ENCODE measurements at places on chromosomes 4 and X.

GRCh38 chr4:4542774-4543485 lies 1.1 kb upstream of the STX18 start:
- DNase-seq, result no peak

GRCh38 chrX:141176586-141177451 lies at the start of gene LDOC1:
Gene LDOC1, minus strand, starts transcription at chrX:141177129. Its CDS starts 108 bp downstream, at chrX:141177021.
- peak; percentile 30 for DNase-seq

DNA sequence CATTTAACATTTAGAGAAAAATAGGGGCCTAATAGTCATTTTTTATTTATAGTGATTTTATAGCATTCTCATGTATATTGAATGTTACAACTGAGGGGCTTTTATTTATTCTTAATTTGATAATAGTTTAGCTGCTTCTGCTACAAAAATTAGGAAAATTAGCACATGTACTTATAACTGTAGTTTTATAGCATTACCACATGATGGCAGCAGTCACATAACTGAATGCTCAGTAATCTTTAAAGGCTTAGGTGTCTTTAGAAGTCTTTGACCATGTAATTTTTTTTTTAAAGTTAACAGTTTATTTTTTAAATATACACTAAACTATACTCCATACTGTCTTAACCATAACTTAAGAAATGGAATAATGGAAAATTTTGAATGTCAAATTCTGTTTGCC lies 136.6 kb downstream of the STAG2 start:
- DNase-seq, result no peak

DNA sequence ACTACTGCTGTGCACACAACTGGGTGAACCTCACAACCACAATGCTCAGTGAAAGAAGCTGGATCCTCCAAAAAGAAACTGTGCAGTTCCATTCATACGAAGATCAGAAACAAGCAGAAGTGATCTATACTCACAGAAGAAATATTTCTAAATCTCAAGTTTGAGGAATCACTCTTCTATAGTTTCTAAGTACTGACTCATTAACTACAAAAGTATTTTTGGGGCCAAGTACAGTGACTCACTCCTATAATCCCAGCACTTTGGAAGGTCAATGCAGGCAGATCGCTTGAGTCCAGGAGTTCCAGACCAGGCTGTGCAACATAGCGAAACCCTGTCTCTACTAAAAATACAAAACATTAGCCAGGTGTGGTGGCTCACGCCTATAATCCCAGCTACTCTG lies 51.3 kb upstream of the RELL1 start:
- DNase-seq, result no peak

DNA sequence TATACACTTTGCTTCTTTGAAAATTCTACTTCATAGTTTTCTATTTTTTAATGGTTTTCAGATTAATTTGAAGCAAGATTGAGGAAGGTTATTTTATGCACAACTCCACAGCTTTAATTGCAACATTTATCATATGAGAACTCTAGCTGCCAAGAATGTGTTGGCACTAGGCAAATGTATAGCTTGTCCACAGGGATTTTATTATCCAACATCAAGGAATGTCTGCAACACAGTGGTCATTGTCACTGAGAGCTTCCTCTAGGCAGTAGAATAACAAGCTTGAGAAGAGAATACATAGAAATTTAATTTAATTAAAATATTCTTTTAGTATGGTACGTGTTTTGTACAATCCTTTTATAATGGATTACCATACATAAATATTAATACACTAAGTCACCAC lies 1600.8 kb downstream of the ARAP2 start:
- DNase-seq, result no peak

GRCh38 chrX:115581759-115582615 lies 21.0 kb downstream of the PLS3 start:
- DNase-seq, result no peak

GRCh38 chrX:149877636-149878035 lies 3.3 kb upstream of the MAGEA8 start:
- no peak for DNase-seq

DNA sequence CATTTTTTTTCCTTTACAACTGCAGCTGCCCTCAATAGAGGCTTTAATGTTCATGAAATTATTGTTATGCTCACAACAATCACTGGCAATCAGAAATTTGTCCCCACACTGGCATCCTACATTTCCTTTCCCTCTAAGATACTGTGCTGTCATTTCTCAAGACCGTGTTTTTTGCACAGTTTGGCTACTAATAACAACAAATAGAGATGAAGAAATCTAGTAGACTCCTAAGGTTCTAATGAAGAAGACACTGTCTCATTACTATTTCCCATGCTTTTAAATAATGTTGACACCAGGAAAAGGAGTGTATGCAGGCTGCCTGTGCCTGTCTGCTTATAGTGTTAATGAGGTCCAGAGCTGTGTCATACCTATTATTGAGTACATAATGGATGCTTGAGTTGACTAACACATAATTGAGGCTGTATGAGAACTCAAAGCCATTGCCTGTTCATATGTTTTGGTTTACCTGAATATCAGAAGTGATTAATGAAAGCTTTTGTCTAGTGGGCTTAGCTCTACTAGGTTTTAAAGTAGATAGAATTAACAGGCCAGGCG lies 1.5 kb upstream of the EIF4E start:
- DNase-seq, result no peak

DNA sequence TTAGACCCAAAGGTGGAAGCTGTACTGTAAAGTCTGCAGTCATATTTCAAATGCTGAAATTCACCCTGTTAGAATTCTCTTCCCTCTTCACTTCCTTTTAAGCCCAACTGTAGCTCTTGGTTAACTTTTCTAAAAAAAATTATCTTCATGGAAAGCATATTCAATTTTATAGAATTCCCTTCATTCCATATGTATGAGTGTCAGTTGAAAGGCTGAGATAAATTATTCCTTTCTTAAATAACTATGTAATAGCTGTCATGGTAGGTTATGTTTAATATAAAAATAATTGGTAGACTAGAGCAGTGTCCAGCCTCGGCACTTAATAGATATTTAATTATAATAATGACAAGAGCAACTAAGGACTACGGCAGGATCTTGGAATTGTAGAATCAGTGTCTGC lies 16.8 kb upstream of the ARSH start:
- DNase-seq, result no peak

- no peak for DNase-seq
Measured at GRCh38 chr4:138912704-138913340, 102.8 kb upstream of the NOCT start.

- DNase-seq, result no peak
Measured at GRCh38 chr4:112853662-112854256, 195.7 kb upstream of the ANK2 start.

DNA sequence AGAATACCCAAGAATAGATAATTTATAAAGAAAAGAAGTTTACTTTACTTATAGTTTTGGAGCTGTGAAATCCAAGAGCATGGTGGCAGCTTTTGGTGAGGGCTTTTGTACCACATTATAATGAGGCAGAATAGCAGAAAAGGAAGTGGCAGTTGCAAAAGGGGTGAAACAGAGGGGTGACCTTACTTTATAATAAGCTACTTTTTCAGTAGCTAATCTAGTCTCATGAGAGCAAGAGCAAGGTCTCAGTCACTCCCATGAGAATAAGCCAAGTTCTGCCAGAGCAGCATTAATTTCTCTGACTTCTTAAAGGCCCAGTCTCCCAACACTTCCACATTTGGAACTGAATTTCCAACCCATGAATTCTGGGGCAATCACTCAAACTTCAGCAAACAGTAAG lies 502.0 kb downstream of the GBA3 start:
- no peak for DNase-seq

DNA sequence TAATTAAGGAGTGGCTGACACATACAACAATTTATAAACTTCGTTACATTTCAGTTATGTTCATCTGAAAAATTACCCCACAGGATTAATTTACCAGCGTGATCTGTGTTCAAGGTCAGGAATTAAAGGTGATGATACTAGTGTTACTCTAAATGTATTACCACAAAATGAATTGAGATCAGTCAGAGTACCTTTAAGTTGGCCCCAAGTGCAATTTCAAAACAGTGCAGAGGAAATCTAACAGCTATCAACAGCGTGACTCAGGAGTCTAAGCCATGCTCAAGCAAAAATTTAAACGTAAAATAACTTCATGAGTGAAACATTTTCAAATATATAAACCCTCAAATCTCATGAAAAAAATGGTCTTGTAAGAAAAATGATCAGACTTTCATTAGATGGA lies 18.7 kb downstream of the ANTXR2 start:
- no peak for DNase-seq

DNA sequence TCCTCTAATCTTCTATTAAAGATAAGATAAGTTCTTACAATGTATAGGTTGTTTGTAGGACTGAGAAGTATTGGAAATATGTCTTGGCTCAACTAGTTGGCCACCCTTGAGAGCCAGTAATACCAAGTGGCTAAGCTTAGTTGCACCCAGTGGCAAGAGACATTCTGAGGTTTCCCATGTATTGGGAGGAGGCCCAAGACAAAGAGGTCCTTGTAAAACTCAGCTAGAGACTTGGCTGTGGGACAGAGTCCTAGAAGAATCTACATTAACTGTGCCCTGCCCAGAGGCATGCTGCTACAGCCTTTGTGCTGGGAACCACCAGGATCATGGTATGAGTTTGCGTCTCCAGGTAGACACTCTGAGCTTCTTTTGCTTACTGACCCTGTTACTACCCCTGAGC lies 41.9 kb upstream of the SLC4A4 start:
- no peak for DNase-seq

DNA sequence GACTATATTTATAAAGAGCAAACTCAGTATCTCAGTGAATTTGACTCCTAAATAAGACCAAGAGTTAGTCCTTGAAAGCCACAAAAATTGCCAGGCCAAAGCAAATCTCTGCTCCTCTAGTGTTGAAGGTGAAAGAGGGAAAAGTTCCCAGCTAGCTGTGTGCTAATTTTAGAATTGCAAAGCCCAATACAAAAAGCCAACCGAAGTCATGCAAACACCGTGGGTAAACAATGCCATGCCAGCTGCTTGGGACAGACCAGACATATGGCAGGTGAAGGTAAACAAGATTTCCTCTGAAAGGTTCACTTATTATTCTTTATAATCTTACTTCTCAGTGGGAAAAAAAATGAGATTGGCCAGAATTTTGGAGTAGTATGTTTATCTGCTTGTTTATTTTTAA lies 80.5 kb upstream of the LNX1 start:
- DNase-seq, result no peak

GRCh38 chrX:10769195-10769594 lies 148.8 kb upstream of the MID1 start:
- DNase-seq, result no peak

DNA sequence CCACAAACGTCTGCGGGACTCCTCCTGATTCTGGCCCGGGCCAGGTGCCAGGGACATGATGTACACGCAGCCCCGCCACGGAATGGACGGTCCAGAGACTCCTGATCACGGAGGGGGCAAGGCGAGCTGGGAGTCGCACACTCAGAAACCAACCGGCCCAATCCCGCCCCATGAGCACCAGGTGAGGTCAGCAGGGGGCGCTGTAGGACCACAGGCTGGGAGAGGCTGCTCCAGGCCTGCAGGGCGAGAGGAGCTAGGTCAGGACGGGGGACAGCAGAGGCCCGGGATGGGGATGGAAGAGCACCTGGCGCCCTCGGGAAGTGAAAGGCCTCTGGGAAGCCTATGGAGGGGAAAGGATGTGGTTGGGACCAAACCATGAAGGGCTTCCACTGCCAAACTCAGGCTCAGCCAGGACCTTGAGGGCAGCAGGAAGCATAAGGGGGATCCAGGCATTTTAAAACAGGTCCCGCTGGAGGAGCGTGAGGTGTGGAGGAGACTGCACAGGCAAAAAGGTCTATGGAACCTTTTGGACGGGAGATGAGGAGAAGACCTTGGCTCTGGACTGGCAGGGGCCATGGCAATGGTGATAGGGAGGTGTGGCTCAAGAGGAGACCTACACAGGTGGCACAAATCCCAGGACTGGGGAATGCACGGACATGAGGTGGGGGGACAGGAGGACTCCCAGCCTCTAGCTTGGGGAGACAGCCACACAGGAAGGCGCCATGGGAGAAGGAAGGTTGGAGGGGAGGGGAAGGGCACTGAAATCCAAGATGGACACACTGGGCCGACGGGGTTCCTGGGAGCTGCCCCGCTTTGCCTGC lies 79.2 kb downstream of the MTMR1 start:
- DNase-seq, result peak; percentile 45

- DNase-seq, result no peak
Measured at GRCh38 chr4:88751258-88752075, 53.8 kb upstream of the NAP1L5 start.

DNA sequence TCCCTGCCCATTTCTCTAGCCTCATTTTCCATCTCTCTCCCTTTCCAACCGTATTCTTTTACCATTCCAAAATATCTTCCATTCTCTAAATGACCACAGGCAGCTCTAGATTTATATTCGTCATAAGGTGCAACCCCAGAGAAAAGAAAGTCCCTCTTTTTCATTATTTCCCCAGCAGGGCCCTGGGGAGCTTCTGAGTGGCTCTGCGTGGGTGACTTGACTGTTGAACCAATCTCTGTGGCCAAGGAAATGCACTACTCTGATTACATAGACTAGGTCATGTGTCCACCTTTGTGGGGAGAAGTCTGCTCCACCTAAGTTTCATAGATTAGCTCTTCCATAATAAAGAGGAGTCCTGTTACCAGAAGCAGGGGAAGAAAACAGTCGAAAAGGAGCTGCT lies 51.4 kb downstream of the ATOH1 start:
- DNase-seq, result no peak

- DNase-seq, result no peak
Measured at GRCh38 chr4:6467600-6467999, 4.8 kb downstream of the PPP2R2C start.

- DNase-seq, result no peak
Measured at GRCh38 chr4:53116954-53117353, 248.9 kb downstream of the SCFD2 start.

DNA sequence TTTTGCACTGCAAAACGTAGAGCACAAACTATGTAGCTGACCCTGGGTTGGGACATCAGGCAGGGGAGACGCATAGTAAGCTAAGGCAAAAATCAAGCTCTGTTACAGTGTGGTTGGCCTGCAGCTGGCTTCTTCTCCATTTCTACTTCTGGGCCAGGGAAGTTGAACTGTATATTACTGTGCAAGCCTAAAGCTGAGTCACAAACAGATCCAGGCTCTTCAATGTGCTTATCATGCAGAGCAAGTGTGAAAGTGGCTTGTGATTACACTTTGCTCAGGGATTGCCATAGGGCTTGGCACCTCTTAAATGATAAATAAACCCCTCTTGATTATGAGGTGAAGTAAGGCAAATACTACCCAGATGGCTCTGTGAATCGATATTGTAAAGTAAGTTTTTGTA lies 40.5 kb downstream of the CLDN34 start:
- no peak for DNase-seq

DNA sequence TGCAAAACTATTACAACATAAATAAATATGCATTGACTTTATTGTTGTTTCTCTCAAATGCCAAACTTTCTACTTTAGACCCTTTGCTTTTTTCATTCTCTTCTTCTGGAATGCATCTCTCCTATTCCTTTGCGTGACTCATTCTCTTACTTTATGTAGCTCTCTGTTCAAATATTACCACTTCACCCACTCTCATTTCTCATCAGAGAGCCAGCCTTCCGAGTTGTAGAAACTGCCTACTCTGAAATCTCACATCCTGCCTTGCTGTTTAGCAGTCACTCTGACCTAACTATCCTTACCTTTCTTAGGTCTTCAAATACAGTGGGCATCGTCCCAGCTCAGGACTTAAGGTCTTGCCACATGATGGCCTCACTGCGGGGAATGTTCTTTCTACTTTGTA lies 143.5 kb downstream of the GALNTL6 start:
- no peak for DNase-seq

- no peak for DNase-seq
Measured at GRCh38 chr4:19366916-19367315, 884.8 kb upstream of the SLIT2 start.

Measured in stimulated activated CD8-positive, alpha-beta memory T cell treated with anti-CD3 and anti-CD28 coated beads, Interleukin-7, amount 100 ng/mL, for 1 hour (primary cell).